Body of pancreas (tissue), 4 donors: ENCODE measurements at places on chromosomes 13 and 19. TPM values are rescaled to one million over a fixed set of nuclear protein-coding genes. Genes with fewer than 3 reads are reported as not detected.

GRCh38 chr13:101529422-101529821, 76.9 kb downstream of the ITGBL1 start:
- no peak for DNase-seq
- H3K27ac ChIP-seq: no peak overlapping the region
- H3K4me1 ChIP-seq: no peaks in the 10 kb centered on the region
- H3K36me3 ChIP-seq: no peaks in the 10 kb centered on the region
- H3K27me3 ChIP-seq: no peaks in the 10 kb centered on the region
- no peak overlapping the region for H3K4me3 ChIP-seq

ZNF541 gene
- under 0.01 TPM for total RNA-seq

POGLUT2 gene
- total RNA-seq: 4.2 TPM

GRCh38 chr13:113748862-113749451, 10.1 kb upstream of the TMEM255B start:
- H3K27ac ChIP-seq: no peak overlapping the region
- H3K4me1 ChIP-seq: no peaks in the 10 kb centered on the region
- no peaks in the 10 kb centered on the region for H3K36me3 ChIP-seq
- DNase-seq: peak; percentile 9
- H3K27me3 ChIP-seq: no peaks in the 10 kb centered on the region

COPE gene
- 166 TPM for total RNA-seq

- H3K27ac ChIP-seq: peak overlapping the region; percentile 75
- H3K27me3 ChIP-seq: no peaks in the 10 kb centered on the region
- peaks cover 21% of the 10 kb centered on the region for H3K4me1 ChIP-seq
- H3K4me3 ChIP-seq: no peak overlapping the region
- H3K36me3 ChIP-seq: no peaks in the 10 kb centered on the region
These were observed 18.4 kb downstream of the CYTH2 start for GRCh38 chr19:48487544-48487943.

CCNA1 gene
- total RNA-seq: not detected

DNA sequence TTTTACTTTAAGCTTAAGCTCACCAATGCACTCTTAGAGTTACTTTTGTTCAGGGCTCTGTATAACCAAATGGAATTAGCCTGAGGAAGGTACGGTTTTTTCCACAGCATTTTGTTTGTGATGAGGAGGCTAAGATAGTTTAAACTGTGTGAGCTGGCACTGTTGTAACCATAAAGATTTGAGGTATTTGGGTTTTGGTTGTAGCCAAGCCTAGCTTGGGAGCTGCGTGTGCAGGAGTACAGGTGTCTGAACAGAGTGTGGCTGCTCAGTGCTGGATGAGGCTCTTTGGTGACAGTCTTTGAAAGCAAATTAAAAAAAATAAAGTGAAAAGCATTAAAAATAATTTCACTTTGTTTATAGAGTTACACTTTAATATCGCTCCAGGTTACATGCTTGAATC, 56.0 kb downstream of the ARHGEF7 start:
- DNase-seq: no peak
- H3K36me3 ChIP-seq: no peaks in the 10 kb centered on the region
- no peak overlapping the region for H3K4me3 ChIP-seq
- peaks cover 18% of the 10 kb centered on the region for H3K4me1 ChIP-seq
- no peak overlapping the region for H3K27ac ChIP-seq
- no peaks in the 10 kb centered on the region for H3K27me3 ChIP-seq

- no peaks in the 10 kb centered on the region for H3K27me3 ChIP-seq
- no peaks in the 10 kb centered on the region for H3K4me1 ChIP-seq
- no peak for DNase-seq
- H3K27ac ChIP-seq: no peak overlapping the region
- no peak overlapping the region for H3K4me3 ChIP-seq
- H3K36me3 ChIP-seq: no peaks in the 10 kb centered on the region
These were observed 1286.4 kb downstream of the PCDH9 start for GRCh38 chr13:65943708-65944107.

PCDH9 gene
- total RNA-seq: 3.6 TPM

DNA sequence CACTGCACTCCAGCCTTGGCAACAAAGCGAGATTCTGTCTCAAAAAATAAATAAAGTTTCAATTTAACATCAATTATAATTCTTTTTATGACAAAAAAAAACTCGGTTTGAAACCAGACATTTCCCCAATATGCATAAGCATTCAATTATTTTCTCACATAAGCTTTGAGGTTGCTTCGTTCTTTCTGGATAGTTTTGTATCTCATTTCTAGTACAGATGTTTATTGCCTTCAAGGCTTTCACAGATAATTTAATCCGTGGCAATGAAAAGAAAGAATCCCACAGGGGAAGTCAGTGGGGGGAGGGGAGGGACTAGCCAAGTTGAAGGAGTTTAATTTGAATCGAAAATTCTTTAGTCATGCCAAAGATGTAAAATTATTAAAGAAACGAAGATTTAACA, 29.6 kb upstream of the TSC22D1 start:
- no peak overlapping the region for H3K4me3 ChIP-seq
- H3K27me3 ChIP-seq: no peaks in the 10 kb centered on the region
- no peak overlapping the region for H3K27ac ChIP-seq
- DNase-seq: no peak
- no peaks in the 10 kb centered on the region for H3K4me1 ChIP-seq

THSD1 gene
- 1.3 TPM for total RNA-seq

GRCh38 chr19:46503848-46504453, 8.3 kb upstream of the PNMA8B start:
- no peak for DNase-seq
- H3K27ac ChIP-seq: no peak overlapping the region
- H3K4me3 ChIP-seq: no peak overlapping the region
- H3K36me3 ChIP-seq: no peaks in the 10 kb centered on the region
- H3K27me3 ChIP-seq: no peaks in the 10 kb centered on the region

C3 gene
- total RNA-seq: 320 TPM

PINLYP gene
- not detected for total RNA-seq

DNA sequence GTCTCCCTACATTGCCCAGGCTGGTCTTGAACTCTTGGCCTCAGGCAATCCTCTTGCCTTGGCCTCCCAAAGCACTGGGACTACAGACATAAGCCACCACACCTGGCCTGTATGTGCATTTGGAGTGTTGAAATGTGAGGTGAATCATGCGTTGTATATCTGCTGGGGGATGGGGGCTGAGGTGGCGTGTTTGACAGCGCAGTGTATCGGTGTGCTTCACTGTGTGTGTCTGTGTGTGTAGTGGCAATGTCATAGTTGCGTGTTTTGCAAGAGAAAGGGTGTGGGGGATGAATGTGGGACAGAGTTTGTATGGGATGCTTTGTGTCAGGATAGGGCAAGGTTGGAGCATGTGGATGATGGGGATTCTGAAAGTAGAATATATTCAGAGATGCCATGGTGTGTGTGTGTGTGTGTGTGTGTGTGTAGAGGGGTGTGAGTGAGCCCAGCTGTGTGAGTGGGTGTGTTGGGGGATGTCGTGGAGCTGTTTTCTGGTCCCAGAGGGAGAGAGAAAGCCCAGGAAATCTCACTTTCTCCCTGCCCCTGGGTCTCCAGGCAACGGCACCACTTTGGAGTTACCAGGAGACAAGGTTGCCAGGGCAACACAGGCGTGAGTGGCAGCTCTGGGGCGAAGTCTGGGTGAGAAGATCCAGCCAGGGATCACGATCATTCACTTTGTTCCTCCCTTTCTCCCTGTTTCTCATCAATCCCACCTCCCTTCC, 1.1 kb upstream of the SWSAP1 start:
- H3K4me1 ChIP-seq: peaks cover 30% of the 10 kb centered on the region
- no peaks in the 10 kb centered on the region for H3K27me3 ChIP-seq
- DNase-seq: peak; percentile 39
- H3K27ac ChIP-seq: no peak overlapping the region

- H3K27ac ChIP-seq: no peak overlapping the region
- no peaks in the 10 kb centered on the region for H3K27me3 ChIP-seq
- H3K4me1 ChIP-seq: peaks cover 6% of the 10 kb centered on the region
- no peak for DNase-seq
- H3K4me3 ChIP-seq: no peak overlapping the region
- H3K36me3 ChIP-seq: no peaks in the 10 kb centered on the region
These were observed 4.8 kb upstream of the SMG9 start for GRCh38 chr19:43759515-43759914.
